PC-3 (cell line): ENCODE measurements at places on chromosomes 6 and 20. TPM values are rescaled to one million over a fixed set of nuclear protein-coding genes. Genes with fewer than 3 reads are reported as not detected.

PDYN gene
- total RNA-seq = not detected in 2 replicates

ARG1 gene
- not detected in 2 replicates for total RNA-seq

GRCh38 chr6:139800837-139801236, 426.4 kb upstream of the CITED2 start:
- DNase-seq = no peak

DNA sequence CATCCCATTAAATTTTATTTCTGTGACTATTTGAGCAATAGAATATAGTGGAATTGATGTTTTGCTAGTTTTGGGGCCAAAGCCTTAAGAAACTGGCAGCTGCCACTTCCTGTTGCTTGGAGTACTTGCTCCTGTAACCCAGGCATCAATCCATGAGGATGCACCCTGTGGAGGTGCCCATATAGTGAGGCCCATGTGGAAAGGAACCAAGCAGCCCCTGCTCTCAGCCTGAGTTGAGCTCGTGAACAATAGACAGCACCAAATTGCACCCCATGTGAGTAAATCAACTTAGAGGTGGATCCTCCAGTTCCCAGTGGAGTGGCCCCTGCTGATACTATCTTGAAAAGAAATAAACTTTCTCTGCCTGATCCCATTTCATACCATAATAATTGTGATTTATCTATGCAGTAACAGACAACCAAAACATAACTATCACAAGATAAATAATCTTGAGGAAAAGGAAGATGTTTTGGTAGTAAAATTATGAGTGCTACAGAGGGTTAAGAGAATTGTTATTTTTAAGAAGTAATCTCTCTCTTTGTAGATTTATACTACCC, 481.9 kb downstream of the TBC1D32 start:
- DNase-seq = no peak

GRCh38 chr6:130187335-130188206, 35.2 kb downstream of the SAMD3 start:
- no peak for DNase-seq

- DNase-seq = no peak
These were observed 39.4 kb downstream of the ITCH start for GRCh38 chr20:34402461-34402860.

DNA sequence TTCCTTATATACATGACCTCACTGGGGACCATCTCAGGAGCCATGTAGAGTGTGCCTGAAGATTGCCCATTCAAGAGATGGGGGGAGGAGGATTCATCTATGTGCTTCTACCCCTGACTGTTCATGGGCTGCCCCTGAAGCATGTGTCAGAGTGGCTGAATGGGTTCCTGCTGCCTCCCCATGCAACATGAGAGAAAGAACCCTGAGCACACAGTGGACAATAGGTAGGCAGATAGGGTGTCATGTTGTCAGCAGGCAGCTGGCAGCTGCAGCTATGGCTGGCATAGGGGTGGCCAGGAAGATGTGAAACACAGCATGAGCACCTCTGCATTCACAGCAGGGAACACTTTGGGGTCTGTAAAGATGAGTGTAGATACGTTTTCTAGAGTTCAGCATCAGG, 208.4 kb upstream of the CNR1 start:
- DNase-seq = no peak

DNA sequence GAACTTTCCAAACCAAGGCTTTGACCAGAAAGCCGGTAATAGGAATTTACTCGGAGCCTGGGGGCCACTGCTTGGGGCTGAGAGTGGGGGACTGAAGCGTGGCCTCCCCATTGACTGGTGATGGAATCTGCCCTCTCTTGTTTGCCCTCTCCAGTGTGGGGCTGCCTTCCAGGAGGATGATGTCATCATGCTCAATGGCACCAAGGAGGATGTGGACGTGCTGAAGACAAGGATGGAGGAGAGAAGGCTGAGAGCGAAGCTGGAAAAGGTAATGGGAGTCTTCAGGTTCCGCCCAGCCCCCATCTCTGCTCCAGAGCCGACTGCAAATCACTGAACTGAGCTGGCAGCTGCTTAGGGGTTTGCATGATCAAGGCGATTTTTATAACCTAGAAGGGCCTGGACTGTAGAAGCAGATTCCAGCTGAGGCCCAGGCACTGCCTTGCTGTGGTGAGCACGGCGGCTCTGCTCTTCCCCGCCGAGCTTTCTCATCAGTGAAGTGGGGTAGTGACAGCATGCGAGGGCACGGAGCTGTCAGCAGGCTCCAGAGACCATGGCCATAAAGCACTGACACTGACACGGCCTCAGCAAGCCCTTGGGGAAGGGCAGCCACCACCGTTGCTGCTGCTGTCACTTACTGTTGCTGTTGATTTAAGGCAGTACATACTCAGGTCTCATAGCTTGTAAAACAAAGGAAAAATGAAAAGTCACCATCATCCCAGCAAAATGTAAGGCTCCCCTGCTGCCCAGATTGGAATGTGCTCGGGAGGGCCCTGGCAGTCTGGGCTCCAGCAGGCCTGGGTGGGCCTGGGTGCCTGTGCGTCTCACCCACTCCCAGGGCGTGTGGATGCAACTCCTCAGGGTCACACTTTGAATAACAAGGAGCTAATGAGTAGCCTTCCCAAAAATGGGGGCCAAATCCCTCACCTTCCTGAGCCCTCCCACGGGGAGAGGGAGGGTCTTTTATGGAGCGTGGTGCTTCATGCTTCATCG, 11.1 kb upstream of the FAM209A start:
- DNase-seq = no peak

- DNase-seq = no peak
These were observed 46.2 kb downstream of the PACRG start for GRCh38 chr6:162773996-162774395.

DNA sequence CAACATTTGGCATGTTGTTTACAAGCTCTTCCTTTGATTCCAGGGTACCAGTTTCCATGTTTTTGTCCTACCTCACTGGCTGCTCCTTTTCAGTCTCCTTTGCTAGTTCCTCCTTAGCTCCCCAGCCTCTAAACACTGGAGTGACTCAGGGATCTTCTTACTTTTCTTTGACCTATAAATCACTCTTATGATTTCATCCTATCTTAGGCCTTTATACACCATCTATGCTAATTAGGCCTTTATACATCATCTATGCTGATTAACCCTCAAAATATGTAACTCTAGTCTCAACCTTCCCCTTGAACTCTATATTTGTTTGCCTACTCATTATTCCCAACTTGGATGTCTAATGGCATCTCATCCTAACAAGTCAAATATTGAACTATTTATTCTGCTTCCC, 9.5 kb downstream of the TMEM30A start:
- DNase-seq = peak; percentile 89

GRCh38 chr20:37533154-37533715, 5.6 kb upstream of the BLCAP start:
- no peak for DNase-seq

GRCh38 chr20:58223358-58223941, 5.0 kb downstream of the ANKRD60 start:
- peak; percentile 82 for DNase-seq

DNA sequence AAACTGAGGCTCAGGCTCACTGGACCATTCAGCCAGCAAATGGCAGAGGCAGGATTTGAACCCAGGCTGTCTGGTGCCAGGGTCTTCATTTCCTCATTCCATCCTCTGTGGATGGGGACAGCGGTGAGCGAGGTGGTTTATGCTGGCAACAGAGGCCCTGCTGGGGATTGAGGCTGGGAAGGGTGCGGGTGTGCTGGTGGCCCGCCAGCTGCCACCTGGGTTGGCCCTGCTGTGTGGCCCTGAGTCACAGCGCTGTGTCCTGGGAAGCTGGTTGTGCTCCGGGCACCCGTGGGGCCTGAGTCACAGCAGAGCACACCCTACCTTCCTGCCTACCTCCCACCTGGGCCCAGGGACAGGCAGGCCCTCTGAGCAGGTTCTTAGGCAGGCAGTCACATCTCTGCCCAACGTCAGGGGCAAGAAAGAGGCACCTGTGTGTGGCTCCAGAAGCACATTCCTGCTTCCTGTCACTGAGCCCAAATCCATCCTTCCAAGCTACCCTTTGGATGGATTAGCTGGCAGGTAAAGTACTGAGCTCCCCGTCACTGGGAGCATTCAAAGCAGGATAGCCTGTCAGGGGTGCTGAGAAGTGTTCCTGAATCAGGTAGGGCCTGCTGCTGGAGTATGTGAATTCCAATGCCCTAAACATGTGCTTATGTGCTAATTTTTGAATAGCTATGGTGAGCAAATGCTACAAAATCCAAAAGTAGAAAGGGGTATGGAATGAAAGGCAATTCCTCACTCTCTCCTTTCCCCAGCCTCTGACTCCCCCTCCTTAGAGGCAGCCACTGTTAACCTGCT, 53.9 kb downstream of the CEBPB start:
- peak; percentile 82 for DNase-seq

DNA sequence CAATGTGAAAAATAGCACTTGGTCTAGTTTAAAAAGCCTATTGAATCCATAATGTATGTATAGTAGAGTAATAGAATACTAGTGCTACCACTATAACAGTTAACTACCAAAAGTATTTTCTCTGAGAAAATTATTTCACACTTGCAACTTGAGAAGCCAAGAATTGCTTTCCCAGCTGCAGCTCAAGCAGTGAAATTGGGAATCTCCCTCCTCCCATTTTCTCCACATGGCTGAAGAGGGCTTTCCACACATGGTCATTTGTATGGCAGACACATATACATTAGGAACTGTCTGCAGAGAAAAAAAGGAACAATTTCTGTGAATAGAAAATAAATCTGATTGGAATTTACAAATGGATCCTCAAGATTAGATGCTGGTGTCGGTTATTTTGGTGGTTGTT, 34.5 kb downstream of the TOMM6 start:
- no peak for DNase-seq

- no peak for DNase-seq
These were observed 5.6 kb downstream of the SLC17A5 start for GRCh38 chr6:73648166-73648565.
